ENCODE measurements at places on chromosomes 4 and X. TPM values are rescaled to one million over a fixed set of nuclear protein-coding genes. Genes with fewer than 3 reads are reported as not detected.
A peak's percentile ranks its signal among the peaks of the same experiment; 100 is the strongest.

DNA sequence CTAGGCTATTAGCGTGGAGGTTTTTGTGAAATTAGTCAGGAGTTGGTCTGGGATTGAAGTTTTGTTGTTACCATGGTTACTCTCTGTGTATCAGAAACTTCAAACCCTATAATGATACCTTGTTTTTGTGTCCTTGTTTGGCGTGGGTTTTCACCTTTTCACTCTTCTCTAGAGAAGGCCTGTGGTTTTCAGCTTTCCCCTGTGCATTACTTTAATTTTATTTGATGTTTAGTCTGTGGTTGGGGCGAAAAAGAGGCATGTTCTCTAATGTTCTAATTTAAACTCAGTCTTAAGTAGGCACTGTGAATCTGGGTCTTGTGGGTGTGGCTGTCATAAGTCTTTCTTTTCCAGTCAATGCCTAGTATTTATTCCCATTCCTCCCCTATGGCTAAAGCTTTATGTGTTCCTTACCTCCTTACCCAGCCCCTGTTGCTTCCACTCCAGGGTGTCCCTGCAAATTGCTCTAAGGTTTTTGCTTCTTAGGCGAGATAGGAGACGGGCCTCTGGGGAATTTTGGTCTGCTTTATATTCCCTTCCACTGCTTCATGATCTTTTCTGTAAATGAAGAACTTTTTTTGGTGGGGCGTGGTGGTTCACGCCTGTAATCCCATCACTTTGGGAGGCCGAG, 326.3 kb upstream of the ZCCHC13 start:
- no peak for DNase-seq

DNA sequence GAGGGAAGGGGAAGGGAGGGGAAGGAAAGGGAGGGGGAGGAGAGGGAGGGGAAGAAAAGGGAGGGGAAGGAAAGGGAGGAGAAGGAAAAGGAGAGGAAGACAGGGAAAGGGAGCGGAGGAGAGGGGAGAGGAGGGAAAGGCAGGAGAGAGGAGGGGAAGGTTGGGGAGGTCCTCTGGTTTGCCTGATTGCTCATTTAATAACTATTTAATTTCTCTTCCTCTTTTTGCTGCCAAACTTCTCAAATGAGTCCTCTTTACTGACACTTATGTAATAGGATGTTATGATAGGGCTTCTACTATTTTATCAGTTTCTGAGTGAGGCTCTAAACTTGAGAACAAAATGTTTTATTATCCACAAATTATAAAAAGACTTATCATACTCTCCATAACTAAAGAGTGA, 35.4 kb upstream of the PPA2 start:
- DNase-seq, result no peak

- no peak for DNase-seq
These were observed 8.9 kb downstream of the WWC2 start for GRCh38 chr4:183107891-183108459.

DNA sequence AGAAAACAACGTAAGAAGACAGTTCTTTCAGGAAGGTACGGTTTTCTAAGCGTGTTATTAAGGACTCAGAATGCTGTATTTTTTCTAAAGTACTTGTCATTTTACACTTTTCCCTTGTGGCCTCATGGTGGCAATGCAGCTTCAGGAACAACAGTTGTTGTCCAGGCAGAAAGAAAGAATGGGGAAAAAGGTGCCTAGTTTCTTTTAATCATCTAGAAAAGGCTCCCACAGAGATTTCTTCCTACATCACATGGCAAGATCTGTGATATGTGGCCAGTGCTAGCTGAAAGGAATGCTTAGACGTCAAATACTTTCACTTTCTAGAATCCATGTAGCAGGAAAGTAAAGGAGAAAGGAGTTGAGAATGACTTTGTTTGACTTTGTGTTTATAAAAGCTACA, 49.0 kb upstream of the TRAM1L1 start:
- no peak for DNase-seq

DNA sequence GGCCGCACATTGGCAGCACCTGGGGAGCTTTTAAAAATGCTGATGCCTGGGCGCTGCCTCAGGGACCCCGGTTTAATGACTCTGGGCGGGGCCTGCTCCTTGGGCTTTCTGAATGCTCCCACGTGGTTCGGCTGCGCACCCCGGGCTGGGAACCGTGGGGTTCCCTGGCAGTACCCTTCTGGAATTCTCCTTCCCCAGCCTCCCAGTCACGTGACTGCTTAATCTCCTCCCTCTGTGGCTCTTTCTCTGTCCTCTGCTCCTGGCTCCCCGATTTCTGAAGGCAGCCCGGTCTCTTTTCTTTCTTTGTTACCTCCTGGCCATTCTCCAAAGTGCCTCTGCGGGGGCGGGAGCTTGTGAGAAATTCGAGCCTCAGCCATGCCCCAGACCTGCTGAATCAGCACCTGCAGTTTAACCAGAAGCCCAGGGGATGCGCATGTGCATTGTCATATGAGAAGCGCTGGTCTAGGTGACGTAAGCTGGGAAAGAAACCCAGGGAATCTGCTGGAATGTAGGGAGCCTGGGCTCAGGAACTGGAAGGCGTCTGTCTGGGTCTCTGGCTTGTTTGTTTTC, 16.6 kb downstream of the CLCN4 start:
- DNase-seq, result peak; percentile 81

DNA sequence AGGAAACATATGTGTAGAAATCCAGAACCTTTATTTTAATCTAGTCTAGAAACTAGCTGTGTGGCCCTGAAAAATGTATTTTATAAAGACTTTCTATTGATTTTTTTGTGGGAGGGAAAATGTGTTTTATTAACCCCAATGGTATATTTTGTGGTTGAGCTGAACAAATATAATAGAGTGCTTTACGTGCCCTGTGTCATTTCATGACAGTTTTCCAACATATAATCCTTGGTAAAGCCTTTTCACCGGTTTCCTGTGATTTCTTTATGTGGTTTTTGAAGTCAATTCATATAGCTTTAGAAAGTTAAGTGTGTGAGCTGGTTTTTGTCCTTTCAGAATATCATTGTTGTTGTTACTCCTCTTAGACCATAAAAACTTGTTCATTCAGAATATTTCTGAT, 375.7 kb downstream of the ADGRL3 start:
- no peak for DNase-seq

- DNase-seq, result peak; percentile 47
These were observed 14.3 kb downstream of the MSANTD1 start for GRCh38 chr4:3263053-3263875.

DNA sequence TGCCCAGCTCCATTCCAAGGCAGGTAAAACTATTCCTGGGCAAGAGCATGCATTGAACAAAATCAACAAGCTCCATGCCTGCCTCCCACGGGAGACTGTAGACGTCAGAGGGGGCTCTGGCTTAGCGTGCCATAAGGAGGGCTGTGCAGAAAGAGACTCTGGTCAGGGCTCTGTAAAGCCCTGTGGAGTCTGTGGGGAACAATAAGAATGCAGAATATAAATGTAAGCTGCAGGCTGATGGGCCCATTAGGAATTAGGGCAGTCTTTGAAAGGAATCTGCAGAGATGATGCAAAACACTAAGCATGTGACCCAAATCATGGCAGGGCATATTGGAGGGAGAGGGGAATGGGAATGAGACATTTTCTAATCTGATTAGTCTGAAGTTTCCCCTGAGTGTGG, 170.3 kb downstream of the EFHC2 start:
- no peak for DNase-seq

DNA sequence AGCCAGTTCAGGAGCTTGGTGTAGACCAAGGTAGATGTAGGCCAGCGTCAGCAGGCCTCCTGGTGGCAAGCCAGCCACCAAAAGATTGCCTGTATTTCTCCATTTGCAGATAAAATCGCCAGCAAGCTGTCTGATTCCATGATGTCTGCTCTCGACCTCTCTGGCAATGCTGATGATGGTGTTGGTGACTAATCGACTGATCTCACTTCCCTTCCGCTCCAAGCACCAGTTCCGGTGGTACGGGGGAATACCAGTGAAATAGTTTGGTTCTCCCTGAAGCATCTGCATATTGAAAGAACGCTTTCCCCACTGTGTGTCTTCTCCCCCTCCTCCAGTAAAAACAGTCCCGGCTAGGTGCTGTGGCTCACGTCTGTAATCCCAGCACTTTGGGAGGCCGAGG, 30.4 kb downstream of the GNL3L start:
- DNase-seq, result no peak

DNA sequence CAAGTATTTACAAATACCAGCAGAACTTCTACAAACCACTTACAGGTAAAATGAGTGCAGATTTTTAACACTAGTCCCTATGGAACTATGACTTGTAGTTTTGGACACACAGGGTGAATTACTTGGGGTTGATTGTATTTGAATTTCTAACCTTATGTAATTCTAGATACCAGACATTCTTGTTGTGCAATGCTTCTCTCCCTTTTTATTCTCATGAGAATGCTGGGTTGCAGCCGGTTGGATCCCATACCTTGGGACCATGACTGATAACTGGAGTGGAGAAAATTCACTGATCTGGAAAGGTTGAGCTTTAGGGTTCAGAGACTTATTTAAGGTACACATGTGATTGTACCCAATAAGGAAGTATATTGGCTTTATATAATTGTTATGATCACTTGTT, 8.8 kb downstream of the TET2 start:
- no peak for DNase-seq

GRCh38 chr4:25310066-25310802, 2.3 kb upstream of the ZCCHC4 start:
- DNase-seq, result no peak

DNA sequence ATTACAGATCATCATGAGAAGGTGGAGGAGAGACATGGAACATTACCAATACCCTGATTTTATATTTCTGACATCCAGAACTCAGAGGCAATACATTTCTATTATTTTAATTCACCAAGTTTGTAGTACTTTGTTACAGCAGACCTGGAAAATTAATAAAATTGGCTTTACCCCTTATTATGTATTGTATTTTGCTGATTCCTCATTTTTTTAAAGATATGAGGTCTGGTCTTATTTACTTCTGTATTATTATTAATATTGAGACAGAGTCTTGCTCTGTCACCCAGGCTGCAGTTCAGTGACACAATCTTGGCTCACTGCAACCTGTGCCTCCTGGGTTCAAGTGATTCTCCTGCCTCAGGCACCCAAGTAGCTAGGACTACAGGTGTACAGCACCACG, 357.3 kb upstream of the TECRL start:
- DNase-seq, result no peak

- no peak for DNase-seq
These were observed 78.6 kb upstream of the LDB2 start for GRCh38 chr4:16977081-16977480.

- no peak for DNase-seq
These were observed 316.7 kb upstream of the HTR2C start for GRCh38 chrX:114267142-114267541.

DNA sequence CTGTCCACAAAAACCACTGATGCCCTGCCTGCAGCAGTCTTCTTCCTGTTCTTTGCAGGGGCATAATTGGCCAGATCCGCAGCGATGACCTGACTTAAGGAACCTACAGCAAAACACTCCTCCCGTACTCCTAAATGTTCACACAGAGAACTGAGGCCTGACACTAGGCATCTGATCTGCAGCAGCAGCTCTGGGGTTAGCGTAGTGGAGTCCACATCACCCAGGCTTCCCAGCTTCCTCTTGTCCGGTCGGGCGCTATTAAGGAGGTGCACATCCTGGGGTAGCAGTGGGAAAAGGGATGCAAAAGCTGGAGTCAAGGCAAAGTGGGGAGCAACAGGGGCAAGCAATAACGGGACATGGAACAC, 758 bp downstream of the SCFD2 start:
- no peak for DNase-seq

DNA sequence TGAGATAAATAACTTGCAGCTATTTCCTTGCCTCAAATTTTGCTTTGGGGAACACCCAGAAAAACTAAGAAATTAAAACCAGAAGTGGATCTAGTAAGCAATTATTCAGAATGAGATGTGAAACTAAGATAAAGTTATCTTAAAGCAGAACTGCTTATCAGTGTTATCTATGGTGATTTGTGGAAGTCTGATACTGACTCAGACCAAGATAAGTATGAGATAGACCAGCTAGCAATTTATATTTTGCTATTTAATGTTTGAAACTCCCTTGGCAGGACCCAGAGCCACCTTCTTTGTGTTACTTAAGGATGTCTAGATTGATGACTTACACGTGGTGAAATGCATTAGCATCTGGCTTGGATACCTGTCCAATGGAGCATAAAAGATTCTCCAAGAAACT, 368.1 kb downstream of the EPHA5 start:
- no peak for DNase-seq

- no peak for DNase-seq
These were observed 327.4 kb downstream of the PPP3CA start for GRCh38 chr4:101019941-101020401.

DNA sequence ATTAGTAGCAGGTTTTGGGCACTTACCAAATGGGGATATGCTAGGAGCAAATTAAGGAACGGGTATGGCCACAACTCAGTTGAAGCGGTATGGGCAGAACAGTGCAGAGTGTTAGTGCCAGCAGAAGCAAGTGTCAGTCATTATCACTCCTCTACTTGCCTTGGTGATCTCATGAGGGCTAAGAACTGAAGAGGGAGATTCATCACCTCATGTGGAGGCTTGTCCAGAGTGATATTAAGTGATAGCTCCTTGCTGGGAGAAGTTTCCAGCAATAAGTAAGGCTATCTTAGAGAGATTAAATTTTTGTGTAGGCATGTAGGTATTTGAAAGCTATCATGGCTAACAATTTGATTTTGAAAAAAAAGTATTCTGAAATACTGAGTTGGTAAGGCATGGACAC, 615.4 kb upstream of the SMIM31 start:
- DNase-seq, result no peak

DNA sequence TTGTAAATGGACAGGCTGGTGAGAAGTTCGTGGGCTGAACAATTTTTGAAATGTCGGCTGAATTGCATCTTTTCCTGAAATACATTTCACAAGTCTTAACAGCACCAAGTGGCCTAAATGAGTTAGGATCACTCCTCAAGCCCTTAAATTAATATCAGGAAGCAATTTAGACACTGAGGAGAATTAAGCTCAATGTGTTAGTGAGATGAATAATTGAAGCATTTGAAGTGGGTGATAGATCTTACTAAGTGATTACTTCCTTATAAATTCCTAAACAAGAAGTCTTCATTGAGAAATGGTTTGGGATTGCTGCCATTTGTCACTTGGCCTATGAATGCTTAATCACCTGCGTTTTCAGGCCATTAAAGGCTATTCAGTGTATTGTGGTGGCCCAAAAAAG, 116.8 kb downstream of the NAA11 start:
- no peak for DNase-seq

DNA sequence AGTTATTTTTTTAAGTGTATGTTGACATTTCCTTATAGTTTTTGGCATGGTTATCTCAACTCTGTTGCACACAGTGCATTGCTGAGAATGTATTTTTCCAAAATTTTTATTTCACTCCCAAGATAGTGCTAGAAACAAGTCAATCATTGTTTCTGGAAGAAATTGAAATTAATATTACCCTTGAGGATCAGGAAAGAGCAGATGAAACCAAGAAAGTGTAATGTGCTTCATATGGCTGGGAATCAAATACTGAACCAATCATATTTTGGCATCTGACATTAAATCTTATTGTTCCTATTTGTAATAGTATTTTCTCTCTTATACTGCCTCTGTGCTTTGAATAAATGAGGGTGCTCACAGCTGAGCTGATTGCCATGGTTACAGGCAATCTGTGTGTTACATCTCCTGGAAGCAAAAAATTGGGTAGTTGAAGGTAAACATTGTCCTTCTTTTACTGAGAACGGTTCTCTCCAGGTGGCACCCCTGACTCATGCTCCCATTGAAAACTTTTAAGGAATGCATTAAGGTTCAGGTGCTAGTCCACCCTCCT, 358.2 kb upstream of the NR3C2 start:
- no peak for DNase-seq

GCNA gene
- 1.3 TPM for total RNA-seq

FAM241A gene
- total RNA-seq, result 4.6 TPM

GLRA3 gene
- total RNA-seq, result not detected

PPEF2 gene
- not detected for total RNA-seq

SPATA4 gene
- 0.76 TPM for total RNA-seq

MAGEA9B gene
- total RNA-seq, result not detected

CTAG1A gene
- total RNA-seq, result not detected

UTP14A gene
- 14.3 TPM for total RNA-seq

LAS1L gene
- 18.7 TPM for total RNA-seq

Data from posterior vena cava (tissue), 2 donors.